ENCODE measurements at places on chromosomes 2 and 18.
A peak's percentile ranks its signal among the peaks of the same experiment; 100 is the strongest.

- peak; percentile 64 for DNase-seq
Observed at GRCh38 chr2:129877795-129878775, 101.4 kb upstream of the RAB6C start.

GRCh38 chr18:55910296-55910695, 322.3 kb upstream of the TCF4 start:
- DNase-seq, result no peak

GRCh38 chr18:6362559-6363129, 52.1 kb downstream of the L3MBTL4 start:
- DNase-seq, result no peak

- no peak for DNase-seq
Observed at GRCh38 chr2:134142903-134143302, 111.0 kb upstream of the MGAT5 start.

DNA sequence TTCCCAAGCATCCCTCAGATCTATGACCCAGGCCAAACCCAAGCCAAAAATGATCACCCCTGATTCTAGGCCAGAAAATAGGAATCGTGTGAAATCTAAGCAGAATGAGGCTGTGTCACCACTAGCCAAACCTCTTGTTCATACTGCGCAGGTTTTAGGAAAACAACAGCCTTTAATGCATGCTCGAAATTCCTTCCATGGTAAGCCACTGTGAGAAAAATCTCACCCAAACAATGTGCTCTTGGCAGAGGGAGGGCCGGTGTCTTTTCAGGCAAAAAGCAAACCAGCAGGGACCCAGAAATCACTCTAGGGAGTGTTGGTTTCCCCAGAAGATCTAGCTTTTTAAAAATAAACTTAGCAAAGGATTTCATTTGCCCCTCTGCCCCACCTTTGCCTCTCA, 71.2 kb upstream of the FOSL2 start:
- no peak for DNase-seq

DNA sequence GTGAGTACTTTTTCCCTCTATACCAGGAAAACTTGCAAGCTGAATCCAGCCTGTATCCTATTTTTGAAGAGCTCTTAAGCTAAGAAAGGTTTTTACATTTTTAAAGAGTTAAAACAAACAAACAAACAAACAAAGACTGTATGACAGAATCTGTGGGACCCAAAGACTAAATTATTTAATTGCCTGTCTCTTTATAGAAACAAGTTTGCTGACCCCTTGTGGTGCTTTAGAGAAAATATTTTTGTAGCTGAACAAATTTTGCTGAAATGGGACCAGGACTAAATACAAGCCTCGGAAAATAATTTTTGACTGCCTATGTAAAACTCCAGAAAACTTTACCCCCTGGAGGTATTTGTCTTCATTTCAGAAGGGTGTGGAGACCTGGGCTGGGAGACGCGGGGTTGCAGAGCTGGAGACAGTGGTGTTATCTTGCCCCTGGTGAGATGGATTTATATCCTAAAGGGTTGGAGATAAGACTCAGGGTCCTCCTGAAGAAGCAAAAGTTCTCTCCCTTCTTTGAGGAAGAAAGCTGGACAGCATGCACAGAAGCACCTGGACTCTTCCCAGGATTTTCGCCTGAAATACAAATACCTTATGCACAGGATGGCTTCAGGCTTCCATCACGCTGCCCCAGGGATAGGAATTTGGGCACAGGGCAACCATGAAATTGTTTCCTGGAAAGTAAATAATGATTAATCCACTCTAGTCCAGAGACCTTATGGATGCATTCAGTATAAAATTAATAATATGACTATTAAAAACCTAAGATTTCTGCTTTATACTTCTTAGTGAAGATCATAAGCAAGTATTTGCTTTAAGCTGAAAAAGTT, 54.3 kb downstream of the TMX3 start:
- DNase-seq, result peak; percentile 75

GRCh38 chr2:157726946-157727345, 98.3 kb upstream of the ACVR1C start:
- no peak for DNase-seq

GRCh38 chr2:219697811-219698747, 70.6 kb downstream of the SLC4A3 start:
- DNase-seq, result no peak

DNA sequence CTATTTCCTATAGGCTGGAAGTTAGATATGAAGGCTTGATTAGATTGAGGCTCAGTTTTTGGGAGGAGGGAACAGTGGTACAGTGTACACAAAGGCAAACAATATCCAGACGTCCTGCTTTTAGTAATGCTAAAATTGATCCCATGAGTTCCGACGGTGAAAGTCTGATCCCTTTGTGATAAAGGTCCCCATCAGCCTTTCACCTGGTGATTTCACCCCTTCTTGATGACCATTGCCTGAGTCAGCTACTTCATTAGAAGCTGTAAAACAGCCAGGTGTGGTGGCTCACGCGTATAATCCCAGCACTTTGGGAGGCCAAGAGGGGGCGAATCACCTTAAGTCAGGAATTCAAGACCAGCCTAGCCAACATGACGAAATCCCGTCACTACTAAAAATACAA, 29.7 kb downstream of the TWSG1 start:
- DNase-seq, result no peak

- no peak for DNase-seq
Observed at GRCh38 chr2:19137433-19137832, 221.0 kb downstream of the OSR1 start.

DNA sequence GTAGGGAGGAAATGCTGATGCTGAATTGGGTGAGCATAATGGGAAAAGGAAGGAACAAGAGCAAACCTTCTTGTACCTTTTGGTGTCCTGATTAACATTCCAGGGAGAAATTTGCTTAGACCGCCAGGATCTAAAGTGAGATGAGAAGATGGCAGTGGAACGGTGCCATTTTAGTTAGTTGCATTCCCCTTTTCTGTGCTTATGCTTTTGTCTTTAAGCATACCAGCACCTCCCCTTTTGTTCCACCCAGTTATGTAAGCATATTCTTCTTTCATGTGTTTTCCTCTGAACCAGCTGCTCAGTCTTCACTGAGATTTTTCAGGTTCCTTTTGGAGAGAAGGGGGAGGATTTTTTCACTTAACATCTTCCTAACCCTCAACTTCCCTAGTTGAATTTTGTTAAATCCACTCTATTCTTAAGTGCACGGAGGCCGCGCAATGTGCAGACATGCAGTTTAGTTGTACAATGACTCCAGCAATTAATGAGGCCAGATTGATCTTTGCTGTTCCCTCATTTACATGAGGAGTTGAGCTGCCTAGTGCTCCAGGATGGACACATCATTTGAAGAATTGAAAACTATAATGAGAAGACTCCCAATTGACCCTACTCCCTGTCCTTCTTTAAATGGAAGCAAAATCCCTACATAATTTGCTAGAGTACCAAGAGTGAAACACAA, 73.9 kb downstream of the MAP4K4 start:
- DNase-seq, result no peak

- DNase-seq, result no peak
Observed at GRCh38 chr2:154554046-154554445, 144.4 kb upstream of the KCNJ3 start.

DNA sequence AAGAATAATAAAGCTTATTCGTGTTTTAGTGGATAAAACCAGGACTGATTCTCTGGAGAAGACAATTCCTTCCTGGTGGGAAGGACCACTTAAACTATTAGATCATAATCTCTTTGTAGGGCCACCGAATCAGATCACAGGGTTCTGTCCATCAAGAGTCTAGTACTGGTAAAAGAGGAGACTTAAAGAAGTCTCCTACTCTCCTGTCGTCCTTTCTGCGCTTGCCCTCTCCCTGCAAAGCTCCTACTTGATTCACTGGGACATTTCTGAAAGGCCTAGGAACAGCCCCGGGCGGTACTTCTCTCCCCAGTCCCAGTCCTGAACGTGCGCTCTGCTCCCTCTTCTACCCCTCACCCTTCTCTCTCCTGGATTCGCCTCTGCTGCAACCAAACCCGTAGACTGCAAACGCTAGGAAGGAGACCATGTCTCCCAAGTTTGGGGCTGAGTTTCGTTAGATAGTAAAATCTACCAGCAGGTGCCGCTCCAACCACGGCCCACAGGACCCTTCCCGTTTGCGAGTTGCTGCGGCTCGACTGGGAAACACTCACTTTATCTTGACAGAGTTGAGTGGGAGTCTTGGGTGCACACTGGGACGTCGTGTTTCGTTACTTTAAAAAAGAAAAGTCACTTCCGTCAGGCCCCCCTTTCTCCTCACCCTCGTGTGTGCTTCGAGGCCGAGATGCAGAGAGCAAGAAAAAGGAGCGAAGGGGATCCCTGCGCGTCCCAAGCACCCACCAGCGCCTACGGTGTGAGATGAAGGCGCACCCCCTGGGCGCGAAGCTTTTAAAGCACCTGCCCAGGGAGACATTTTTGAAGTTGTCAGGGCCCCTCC, 923 bp downstream of the FIGLA start:
- DNase-seq, result peak; percentile 72

GRCh38 chr2:202035941-202036372, 2.3 kb downstream of the FZD7 start:
- no peak for DNase-seq

DNA sequence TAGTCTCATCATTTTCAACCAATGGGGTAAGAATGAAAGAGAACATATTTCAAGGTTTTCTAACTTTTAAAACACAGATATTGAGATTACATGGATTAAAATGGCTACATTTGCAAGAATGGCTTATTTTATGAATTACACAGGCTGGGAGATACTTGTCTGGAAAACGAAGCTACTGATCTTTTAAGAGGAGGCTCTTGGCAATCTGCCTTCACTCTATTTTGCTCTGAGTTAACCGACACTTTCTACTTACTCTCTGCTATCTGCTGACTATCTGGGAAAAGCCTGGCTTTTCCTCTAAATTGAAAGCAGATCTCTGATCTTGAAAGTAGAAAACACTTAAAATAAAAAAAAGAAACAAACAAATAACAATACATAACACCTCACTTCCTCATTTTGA, 325.4 kb upstream of the LINC00305 start:
- DNase-seq, result no peak

DNA sequence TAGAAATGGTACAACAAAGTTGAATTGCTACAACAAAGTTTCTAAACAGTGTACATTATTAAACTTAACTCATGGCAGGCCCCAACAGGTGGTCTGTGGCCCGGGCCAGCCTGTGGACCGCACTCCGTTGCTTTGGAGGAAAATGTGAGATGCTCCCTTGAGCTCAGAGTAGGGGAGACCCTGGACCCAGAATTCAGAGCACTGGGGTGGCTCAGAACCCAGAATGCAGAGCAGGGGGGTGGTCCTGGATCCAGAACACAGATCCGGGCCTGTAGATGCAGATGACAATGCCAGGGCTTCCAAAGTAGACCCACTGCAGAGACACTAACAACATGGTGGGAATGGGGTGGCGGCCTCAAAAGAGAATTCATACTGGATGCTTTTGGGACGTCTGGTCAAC, 311.0 kb downstream of the NDUFA10 start:
- no peak for DNase-seq

- peak; percentile 6 for DNase-seq
Observed at GRCh38 chr2:204115137-204116056, 178.8 kb downstream of the ICOS start.

DNA sequence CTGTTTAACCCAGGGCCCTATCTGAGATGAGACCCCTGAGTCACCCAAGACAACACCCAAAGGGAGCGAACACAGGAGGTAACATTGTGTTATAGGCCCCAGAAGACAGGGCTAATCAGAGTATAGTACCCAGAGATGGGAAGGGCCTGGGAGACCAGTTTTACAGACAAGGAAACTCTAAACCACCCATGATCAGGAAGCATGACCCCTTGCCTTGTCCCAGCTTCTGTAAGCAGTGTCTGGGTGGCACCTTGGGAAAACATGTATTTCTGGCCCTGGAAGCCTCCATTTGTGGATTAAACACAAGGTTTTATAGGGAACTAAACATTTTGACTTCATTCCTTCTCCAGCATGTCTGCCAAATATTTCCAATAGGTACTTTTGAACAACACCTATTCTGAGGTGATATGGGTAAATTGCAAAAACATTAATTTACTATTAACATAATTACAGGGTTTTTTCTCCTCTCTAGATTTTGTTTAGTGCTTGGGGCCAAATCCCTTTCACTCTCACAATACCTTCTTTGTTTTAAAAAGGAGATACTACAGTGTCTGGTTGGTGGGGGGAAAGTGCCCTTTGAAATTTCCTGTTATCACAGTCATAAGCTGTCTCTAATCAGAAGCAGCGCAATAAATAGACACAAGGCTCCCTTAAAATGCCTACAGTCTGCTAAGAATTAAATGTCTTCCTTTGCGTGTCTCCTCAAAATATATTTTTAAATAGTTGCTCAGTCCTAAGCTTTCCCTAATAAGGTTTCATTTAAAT, 341.1 kb downstream of the BCL11A start:
- DNase-seq, result no peak

- no peak for DNase-seq
Observed at GRCh38 chr2:114156366-114157056, 266.6 kb downstream of the ACTR3 start.

DNA sequence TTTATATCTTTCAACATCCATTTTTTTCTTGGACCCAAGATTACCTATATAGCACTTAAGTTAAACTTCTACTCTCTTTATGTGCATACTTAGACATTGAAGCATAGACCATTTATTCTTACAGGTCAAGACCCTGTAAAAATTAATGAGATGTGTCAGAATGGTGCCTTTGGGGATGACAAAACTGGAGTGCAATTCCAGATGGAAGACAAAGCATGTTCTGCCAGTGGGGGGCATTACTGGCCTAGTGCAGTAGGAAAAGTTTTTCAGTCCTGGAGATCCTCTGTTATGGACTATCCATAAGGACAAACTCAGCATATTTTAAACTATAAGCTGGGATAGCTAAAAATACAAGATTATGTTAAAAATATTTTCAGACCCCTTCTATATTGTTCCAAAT, 57.8 kb upstream of the MMADHC start:
- DNase-seq, result peak; percentile 45

GRCh38 chr18:26902291-26902690, 36.8 kb upstream of the AQP4 start:
- DNase-seq, result no peak

DNA sequence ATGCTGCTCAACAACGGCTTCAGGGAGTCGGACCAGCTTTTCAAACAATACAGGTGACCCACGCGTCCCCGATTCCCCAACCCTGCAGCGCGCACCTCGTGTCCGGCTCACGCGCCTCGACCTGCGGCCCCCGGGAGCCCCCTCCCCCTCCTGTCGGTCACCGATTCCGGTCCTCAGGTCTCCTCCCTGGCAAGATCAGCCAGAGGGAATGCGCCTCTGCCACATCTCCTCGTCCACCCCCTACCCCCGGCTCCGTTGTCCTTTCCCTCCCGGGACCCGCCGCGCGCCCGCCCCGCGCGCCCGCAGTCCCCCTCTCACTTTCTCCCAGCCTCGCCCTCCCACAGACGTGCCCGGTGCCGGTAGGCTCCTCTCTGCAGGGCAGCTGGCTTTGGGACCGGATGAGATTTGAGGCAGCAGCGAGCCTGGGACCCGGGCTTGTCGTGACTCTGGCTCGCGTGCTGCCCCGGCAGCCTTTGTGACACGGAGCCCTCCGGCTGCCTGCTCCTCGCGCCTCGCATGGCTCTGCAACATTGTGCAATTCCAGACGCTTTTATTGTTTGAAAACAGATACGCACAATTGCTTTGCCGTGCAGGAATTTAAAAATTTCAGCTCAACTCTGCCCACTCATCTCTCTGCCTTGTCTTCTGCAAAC, 558 bp downstream of the TTC39C start:
- DNase-seq, result peak; percentile 36

Data from cerebellar cortex (tissue), 1 donor.